ENCODE measurements at places on chromosomes 5 and 9.

DNA sequence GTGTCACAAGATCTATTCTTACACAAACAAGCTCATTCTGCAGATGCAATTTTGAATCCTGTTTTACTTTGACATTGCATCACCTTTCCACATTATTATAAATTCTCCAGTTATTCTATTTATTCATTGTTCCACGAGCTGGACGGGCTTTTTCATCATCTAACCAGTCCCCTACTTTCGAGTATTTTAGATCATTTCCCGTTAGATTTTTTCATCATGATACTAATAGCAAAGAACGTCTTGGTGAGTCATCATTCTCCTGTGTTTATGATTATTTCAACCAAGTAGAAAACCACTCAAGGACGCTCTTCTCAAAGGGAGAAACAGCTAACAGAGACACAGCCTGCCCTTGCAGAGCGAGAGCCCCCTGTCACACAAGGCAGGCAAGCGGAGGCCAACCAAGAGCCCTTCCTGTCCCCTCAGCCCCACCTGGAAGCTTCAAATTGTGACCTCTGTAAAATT, 15.1 kb downstream of the BBLN start:
- DNase-seq, result no peak

DNA sequence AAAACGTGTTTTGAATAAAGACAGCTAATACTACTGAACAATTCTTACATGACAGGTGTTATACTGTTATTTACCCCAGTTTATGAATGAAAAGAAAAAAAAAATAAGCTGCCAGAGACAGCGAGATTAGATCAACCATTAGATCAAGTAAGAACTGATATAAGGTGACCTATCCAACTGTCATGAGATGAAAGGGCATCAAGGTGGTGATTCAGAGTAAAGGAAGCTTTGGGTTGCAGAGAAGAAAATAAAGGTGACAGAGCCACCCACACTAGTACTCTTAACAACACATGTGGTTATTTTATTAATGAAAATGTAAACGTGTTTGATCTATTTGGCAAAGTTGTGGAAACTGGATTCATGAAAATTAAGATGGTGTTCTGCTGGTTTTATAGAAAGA, 435.2 kb downstream of the GABRG2 start:
- no peak for DNase-seq

GRCh38 chr9:134707031-134707680, 65.6 kb downstream of the COL5A1 start:
- no peak for DNase-seq

DNA sequence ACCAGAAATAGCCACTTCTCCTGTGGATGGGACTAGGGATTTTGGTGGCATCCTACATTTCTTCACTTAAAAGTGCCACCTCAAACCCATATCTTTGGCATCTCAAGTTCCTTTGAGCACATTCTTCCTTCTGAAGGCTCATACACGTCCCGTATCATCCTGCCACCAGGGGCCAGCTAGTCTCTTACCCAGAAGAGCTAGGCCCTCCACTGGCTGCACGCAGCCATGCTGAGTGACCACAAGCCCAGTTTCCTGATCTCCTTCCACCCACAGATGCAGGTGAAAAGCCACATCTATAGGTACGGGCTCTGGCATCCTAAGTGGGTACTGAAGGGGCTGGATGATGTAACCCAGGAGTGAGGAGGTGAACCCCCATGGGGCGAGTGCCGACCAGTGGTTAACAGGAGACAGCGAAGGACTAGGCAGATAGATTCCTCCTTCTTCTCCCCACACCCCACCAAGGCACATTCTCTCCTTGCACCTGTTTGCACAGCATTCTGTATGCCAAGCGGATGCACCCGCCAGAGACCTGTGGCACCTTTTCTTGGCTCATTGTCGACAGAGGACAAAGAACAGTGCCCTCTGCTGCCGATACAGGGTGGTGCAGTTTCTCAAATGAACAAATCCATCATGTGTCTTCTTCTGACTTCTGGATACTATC, 14.4 kb upstream of the SCGB3A1 start:
- peak; percentile 36 for DNase-seq

DNA sequence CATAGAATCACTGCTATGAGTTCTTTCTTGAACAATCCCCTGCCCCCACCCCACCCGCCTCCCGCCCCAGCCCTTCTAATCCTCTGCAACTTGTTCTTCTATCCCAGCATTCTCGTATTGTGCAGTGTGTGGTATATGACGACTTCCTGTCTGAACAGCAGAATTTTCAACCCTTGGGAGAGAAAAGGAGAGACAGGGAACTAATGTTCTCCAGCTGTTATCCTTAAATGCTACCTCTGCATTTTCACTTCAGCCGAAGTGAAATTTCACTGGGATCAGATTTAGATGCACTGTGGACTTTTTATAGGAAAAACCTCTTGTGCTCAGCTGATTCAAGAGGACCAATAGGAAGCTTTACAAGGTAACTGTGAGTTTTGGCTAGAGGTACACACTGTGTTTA, 2.2 kb downstream of the FBXL7 start:
- DNase-seq, result no peak

DNA sequence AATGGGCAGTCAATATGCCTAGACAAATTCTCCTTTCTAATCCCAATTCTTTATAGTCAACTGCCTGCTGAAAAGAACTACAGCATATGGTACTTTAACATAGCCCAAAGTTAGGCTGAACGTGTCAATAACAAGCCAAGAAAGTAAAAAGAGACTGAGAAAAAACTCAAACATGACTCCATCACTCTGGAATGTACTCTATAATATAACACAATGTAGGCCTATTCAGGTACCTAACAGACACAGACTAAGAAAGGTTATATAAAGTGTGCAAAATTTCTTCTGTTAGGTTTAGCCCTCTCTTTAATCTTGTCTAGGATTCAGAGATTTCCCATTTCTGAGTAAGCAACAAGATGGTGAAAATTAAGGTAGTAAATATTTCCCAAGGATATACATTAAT, 209.7 kb upstream of the PRR16 start:
- DNase-seq, result no peak

GRCh38 chr5:1782385-1783215, 17.0 kb downstream of the MRPL36 start:
- no peak for DNase-seq

DNA sequence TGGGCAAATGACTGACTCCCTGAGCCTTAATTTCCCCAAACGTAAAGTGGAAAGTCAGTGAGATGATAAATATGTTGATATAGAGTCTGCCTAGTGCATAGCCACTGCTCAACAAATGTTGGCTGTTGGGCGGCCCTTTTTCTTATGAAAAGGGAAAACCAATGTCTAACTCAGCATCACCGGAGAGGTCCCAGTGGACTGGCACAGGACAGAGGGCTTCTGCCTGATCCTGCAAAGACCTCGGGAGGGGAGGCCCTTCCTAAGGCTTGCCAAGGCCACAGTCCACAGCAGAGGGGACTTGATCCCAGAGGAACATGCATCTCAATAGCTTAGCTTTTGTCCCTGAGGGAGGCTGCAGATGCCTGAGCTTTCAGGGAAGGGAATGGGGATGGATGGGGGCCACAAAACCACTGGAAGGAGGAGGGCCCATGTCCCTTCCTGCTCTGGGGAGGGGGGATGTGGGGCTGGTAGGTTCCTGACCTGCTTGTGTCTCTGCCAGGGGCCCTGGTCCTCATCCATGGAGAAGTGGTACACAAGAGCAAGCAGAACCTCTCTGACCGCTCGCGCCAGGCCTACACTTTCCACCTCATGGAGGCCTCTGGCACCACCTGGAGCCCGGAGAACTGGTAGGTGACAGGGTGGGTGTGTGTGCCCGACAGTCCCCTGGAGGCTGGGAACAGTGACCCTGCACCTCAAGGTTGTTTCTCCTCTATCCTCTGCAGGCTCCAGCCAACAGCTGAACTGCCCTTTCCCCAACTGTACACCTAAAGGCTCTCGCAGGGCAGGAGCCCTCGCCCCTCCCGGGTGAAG, 6.3 kb downstream of the DOLK start:
- DNase-seq, result no peak

GRCh38 chr9:130331573-130331972, 66.0 kb downstream of the HMCN2 start:
- DNase-seq, result no peak

DNA sequence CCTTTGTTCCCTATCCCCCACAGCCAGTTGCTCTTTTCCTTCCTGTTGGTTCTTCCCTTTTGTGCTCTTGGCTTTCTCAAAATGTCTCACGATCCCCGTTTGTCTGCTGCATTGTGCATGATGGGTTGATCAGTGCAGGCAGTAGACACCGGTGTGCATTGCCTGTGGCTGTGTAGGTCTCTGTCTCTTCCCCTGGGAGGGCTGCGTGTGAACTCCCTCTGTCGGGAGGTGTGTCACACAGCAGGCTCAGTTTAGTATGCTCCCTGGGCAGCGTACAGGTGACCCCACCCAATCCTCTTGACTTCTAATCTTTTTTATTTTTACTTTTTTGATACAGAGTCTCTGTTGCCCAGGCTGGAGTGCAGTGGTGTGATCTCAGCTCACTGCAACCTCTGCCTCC, 265.3 kb downstream of the FSTL4 start:
- DNase-seq, result no peak

GRCh38 chr9:105148328-105149006, 96.0 kb upstream of the SLC44A1 start:
- no peak for DNase-seq

DNA sequence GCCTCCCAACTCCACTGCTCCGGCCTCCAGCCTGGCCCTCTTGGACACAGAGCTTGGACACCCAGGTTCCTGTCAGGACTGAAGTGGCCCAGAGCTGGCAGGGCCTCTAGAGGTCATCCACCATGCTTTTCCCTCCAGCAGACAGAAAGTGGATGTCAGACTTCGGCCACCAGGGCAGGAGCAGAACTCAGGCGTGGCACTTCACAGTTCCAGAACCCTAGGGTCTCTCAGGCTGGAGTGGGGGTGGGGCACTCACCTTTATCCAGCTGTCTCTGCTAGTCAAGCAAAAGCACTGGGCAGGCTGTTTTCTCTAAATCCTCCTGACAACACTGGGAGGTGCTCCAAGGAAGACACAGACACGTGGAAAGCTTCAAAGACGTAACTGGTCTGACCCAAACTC, 35.6 kb upstream of the N4BP3 start:
- no peak for DNase-seq

GRCh38 chr5:68110264-68110663, 105.3 kb upstream of the PIK3R1 start:
- DNase-seq, result no peak

GRCh38 chr5:33929925-33930690, 6.1 kb upstream of the RXFP3 start:
- no peak for DNase-seq

- no peak for DNase-seq
Observed at GRCh38 chr9:136051453-136051836, 43.6 kb downstream of the NACC2 start.

DNA sequence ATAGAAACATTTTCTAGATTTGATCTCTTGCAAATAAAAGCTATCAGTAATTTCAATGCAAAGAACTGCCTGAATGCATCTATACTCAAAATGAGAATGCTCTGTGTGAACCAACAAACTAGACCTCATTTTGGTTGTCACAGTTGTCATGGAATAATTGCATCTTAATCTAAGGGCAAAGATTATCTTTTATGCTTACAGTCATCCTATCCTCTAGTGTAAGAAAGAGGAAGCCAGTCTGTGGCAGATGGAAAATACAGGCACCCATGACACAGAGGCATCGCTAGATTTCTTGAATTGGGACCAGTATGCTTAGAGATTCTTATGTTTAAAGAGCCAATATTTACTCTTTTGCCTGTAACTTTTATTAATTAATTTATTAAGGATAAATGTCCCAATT, 95.0 kb downstream of the MACIR start:
- no peak for DNase-seq

DNA sequence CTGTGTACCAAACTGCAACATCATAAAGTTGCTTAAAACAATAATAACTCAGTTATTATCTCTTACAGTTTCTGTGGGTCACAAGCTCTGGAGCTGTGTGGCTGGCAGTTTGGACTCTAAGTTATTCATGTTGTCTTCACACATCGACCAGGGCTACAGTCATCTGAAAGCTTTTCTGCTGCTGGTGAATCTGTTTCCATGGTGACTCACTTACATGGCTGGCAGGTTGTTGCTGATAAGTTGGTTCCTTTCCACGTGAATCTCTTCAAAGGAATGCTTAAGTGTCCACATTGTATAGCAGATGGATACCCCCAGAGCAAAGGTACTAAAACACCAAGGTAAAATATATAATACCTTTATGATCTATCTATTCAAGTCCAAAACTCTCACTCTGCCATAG, 44.8 kb upstream of the CYLC2 start:
- no peak for DNase-seq

- DNase-seq, result no peak
Observed at GRCh38 chr9:133065070-133065388, 3.2 kb downstream of the CEL start.

GRCh38 chr5:62509806-62510205, 68.8 kb upstream of the LRRC70 start:
- DNase-seq, result no peak

- no peak for DNase-seq
Observed at GRCh38 chr5:110351430-110351829, 375.0 kb downstream of the TMEM232 start.

DNA sequence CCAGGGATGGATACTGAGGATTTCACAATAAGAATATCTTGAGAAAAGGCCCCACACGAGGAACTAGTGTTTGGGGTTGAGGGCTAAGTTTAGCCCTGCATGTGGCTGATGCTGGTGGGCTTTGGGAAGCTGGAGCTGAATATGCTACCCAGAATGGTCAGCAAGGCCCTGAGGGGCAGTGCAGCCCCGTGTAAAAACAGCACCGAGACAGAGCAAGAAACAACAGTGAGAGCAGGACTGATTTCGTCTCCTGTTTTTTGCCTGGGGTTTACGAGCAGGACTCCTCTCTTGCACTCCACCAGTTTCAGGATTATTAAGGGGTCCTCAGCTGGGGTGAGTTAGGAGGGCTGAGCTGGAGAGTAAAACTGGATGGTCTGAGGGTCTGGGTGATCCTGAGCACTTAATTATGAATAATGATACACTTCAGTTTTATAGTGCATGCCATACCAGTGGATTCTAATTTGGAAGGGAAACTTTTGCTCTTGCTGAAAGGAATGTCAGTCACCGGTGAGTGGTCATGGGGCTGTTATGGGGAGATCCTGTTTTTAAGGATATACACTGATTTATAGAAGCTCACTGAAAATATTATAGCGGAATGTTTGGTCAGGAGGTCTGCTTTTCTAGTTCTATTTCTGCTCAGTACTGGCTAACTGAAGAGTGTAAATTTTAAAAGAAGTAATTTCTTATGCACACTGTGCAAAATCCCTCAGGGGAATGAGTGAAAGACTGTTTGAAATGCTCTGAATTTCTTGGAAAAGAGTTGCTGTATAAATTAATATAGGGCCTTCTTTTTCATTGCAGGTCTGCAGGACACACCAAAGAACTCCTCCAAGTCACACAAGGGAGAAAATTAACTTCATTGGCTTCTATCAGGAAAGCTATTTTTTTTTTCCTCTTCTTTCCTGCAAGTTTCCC, 42.7 kb upstream of the NFIB start:
- DNase-seq, result no peak

- DNase-seq, result no peak
Observed at GRCh38 chr5:61673007-61673735, 341.1 kb downstream of the ZSWIM6 start.

GRCh38 chr9:137723783-137724445, 105.1 kb downstream of the EHMT1 start:
- no peak for DNase-seq

Measured in effector CD8-positive, alpha-beta T cell (primary cell).